ENCODE measurements at places on chromosomes 1 and 21. TPM values are rescaled to one million over a fixed set of nuclear protein-coding genes. Genes with fewer than 3 reads are reported as not detected.

Gene DNAJC28
- 0.28 TPM for total RNA-seq

Gene HSD3B2
- total RNA-seq, result not detected

Gene CD1B
- not detected for total RNA-seq

Gene GPR153
- 7.6 TPM for total RNA-seq

Gene PDIK1L
- 1.7 TPM for total RNA-seq

Gene BCL2L15
- 0.73 TPM for total RNA-seq

Gene PTGER3
- total RNA-seq, result not detected

Gene RIMKLA
- 0.36 TPM for total RNA-seq

Gene KCNK2
- total RNA-seq, result 0.08 TPM

Gene ATAD3B
- 2.9 TPM for total RNA-seq

Gene CDA
- total RNA-seq, result 43.7 TPM

Gene PLA2G2C
- total RNA-seq, result not detected

Gene ARMH1
- 0.66 TPM for total RNA-seq

Gene SCAMP3
- total RNA-seq, result 128 TPM

Gene SNX27
- total RNA-seq, result 6.6 TPM

Gene GPR37L1
- 0.10 TPM for total RNA-seq

Gene TIE1
- total RNA-seq, result not detected

Gene KCNA2
- total RNA-seq, result 0.02 TPM

Gene TMEM82
- not detected for total RNA-seq

Gene SH2D5
- 12.2 TPM for total RNA-seq

Gene LAMB3
- total RNA-seq, result 22.9 TPM

Gene PCAT6
- total RNA-seq, result 3.5 TPM

Gene PTPRC
- not detected for total RNA-seq

Gene CA6
- not detected for total RNA-seq

Gene DIO1
- total RNA-seq, result not detected

Gene PFDN2
- 106 TPM for total RNA-seq

Gene CFAP298
- total RNA-seq, result 28.1 TPM

Gene RPS27
- 4,498 TPM for total RNA-seq

Gene BNIPL
- 0.04 TPM for total RNA-seq

Gene PDZK1
- total RNA-seq, result 0.95 TPM

Gene NPHS2
- total RNA-seq, result not detected

Gene RAB25
- total RNA-seq, result not detected

Gene CACHD1
- 1.3 TPM for total RNA-seq

Gene CLCA1
- total RNA-seq, result not detected

Data from A549 treated with AZD2906 at 1 μM for 4 hours (cell line).